NCI-H1105 (cell line): ENCODE measurements at places on chromosomes 5 and 9.

- DNase-seq = no peak
Observed at GRCh38 chr5:60349891-60350415, 350.0 kb downstream of the DEPDC1B start.

DNA sequence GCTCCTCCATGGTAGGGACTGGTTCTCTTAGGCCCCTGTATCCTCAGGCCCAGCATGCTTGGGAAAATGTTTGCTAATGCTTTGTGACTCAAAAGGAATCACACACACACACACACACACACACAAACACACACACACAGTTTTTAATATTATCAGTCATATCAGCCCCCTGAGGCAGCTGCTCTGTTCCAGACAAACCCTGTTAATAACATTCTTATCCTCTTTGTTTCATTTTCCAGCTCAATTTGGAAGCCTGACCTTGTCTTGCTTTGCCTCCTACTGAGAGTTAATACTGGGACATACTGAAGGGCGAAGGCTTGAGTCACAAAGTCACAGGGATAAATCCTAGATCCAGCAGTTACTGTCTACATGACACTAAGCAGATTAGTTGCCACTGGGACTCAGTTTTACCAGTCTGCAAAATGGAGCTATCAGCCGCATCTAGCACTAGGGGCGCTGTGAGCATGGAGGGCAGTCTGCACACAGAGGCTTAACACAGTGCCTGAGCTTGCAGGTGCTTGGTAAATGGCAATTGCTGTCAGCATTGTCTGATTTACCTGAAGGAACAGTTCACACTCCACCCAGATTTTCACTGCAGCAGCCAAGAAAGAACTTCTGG is 37.1 kb upstream of the KCNMB1 start:
- DNase-seq = no peak

DNA sequence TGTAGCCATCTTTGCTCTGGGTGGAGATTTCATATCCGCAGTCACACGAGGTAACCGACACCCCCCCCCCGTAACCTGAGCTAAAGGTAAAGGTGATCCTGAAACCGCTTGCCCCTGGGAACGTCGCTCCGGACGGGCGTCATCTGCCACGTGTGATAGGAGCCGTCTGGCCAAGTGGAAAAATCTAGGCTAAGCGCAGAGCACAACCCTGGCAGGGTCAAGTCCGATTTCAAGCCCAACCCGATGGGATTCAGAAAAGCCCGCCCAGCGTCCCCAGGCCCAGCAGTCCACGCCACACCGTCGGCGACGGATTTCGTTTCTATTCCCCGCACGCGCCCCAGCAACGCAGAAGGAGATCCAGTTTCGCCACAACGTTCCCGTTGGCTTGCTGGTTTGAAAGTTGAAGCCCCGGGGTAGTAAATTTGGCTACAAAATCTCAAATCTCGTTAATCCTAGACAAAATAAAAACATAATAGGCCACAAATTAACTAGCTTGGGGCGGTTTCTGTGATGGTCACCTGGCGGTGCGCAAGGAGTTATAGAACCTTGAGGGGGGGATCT is 32.4 kb upstream of the NFIB start:
- DNase-seq = peak; percentile 78

- no peak for DNase-seq
Observed at GRCh38 chr5:172891716-172892421, 57.8 kb downstream of the ERGIC1 start.

DNA sequence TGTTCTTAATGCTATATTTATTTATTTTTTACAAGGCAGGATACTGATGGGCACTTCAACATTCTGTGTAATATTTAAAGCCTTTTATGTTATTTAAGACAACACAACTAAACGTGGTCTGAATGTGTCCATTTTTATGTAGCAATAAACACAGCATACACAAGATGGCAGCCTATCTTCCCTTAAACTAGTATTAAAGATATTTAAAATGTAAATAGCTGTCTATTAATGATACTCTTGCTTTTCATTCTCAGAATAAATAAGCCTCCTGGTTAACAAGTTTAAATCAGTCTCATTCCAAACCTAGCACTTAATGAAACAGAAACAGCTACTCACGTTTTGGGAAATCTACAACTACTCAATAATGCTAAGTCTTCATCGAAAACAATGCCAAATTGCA is 315.7 kb downstream of the MCTP1 start:
- DNase-seq = no peak
